Kidney capillary endothelial cell (primary cell): ENCODE measurements at places on chromosomes 2 and 18.

DNA sequence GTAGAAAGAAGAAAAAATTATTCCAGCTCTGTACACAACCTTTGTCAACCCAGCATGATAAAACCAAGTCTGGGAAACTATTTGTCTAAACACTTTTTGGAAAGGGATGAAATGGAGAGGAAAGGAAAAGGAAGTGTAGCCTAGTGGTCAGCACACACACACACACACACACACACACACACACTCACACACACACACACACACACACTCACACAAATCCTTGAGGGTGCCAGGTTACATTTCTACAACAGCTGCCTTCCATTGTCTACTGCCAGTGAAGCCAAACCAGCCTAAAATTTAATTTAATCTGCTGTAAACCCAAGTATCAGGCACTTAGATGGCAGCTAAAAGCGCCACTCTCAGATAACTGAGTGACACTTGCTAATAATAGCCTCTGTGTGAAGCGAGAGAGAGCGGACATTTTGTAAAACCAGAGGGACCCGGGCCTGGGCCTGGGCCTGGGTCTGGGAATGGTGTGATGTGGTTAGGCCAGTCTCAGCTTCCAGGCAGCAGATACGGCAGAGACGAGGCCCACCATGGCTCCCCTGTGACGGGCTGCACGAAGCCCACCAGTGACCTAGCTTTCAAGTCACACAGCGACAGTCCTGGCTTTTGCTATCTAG lies 32.4 kb downstream of the BCL11A start:
- DNase-seq, result no peak

DNA sequence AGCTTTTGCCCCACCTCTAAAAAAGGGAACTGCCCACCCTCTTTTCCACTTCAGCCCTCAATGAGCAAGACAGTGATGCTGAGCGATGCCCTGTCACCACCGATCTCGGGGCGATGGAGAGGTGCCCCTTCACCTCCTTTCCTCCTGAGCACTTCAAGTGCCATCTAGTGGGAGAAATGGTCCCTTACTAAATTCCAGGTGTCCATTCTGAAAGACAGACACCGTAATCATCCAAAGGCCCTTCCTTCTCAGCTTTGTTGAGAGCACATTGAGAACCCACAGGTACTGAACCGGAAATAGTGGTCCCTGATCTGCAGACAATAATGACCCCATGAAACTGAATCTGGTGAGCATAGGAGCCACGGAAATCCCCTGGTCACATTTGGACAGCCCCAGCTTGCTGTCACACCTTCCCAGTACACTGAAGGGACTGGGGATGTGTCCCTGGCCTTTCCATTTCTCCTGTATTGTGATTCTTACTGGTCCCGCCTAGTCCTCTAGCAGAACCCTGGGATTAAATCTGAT lies 38.5 kb downstream of the KCTD18 start:
- DNase-seq, result no peak

- no peak for DNase-seq
Observed at GRCh38 chr2:174939046-174939445, 66.1 kb downstream of the CHN1 start.

DNA sequence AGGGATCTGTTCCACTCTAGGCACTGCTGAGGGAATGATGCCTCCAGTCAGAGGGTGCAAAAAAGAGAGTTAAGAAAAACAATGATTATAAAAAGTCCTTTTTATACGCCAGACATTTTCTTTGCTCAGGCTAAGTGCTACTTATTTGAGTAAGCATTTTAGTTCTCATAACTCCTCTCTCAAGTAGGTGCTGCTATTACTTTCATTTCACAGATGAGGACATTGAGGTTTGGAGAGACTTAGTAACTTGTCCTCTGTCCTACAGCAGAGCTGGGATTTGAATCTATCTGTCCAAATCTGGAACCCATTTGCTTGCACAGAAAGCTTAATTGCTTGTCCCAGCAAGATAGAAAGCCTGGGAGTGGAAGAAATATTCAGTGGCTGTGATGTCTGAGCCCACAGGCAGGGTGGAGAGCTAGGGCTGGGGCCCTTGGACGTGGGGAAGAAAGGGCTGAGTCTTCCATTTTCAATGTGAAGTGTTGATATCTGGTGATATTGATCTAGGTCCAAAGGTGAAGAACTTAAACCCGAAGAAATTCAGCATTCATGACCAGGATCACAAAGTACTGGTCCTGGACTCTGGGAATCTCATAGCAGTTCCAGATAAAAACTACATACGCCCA lies 5.8 kb downstream of the IL37 start:
- DNase-seq, result no peak

DNA sequence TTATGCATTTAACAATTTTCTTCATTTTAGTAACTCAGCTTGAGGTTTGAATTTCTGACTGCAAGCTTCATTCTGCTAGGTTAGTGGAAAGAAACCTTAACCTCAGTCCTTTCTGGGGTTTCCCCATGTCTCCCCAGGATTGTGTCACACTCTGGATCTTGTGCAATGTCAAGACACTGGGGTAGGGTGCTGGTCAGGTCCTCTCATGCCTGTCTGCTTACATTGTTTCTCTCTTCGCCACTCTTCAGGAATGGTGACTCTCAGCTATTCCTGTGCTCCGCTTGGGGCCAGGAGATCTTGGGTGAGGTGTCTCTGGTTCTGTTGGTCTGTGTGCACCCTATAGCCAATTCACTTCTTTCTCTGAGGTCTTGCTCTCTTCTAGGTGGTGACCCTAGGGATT lies 23.9 kb downstream of the CTLA4 start:
- DNase-seq, result no peak

DNA sequence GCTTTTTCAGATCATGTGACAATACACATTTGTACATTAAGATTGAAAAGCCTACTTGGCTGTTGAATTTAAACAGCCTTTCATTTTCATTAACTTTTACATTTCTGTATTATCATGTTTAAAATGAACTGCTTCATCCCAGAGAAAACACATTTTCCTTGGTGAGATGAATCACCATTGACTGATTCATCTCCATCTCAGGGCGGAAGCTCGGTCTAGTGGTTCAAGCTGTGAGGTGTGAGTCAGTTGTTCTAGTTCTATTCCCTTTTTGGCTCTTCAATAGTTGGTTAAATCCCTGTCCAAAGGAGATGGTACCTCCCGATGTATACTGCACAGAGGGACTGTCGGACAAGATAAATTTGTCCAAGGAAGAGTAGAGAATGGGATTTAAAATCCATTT lies 189.7 kb downstream of the ADCYAP1 start:
- no peak for DNase-seq

DNA sequence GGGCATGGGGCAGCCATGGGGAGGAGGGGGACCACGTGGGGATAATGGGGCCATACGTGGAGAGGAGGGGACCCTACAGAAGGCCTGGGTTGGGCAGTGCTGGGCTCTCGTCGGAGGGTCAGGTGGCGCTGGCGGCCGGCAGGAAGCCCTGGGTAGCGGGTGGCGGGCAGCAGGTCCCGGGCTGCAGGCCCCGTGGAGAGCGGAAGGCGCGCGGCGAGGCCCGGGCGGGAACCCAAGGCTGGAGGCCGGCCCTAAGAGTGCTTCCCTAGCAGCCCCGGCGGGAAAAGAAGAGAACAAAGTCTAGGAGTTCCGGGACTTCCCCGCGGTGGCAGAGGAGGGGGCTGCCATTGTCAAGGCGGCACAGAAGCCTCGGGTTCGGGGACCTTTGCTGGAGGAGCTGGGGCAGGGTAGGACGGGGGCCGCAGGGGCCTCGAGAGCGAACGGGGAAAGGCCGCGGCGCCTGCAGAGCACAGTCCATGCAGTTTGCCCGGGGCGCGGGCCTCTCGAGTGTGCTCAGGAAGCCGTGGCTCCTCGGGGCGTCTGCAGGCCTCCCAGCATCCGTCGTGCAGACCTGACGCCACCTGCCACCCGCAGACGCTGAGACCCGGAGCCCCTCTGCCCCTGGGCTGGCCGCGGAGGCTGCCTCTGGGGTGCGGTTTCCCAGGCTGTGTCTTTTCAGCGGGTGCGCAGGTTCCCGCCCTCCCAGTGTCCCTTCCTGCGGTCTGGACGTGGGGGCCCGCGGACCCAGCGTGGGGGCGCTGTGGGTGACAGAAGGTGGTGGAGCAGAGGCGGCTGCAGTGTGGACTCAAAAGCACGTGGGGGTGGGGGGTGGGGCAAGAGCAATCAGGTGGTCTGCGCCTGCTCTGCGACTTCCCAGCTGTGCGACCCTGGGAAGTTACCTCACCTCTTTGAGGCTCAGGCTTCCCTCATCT lies 19.4 kb upstream of the NCL start:
- peak; percentile 19 for DNase-seq

GRCh38 chr2:74927621-74928020 lies 30.8 kb upstream of the POLE4 start:
- no peak for DNase-seq

DNA sequence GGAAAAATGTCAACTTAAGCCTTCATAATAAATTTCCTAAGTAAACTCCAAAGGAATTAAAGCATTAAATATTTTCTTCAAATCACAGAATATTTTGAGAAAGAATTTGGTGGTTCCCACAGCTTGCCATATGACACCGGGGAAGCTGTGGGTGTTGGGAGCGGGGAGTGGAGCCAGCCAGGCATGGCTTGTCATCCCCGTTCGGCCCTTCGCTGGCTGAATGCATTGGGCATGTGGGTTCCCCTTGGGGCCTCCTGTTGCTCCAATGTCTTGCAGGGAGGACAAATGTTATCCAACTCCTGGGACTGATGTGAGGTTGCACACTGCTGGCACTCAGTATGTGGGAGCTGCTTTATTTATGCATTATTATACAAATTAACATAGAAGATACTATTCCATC lies 18.6 kb downstream of the NGEF start:
- DNase-seq, result no peak

DNA sequence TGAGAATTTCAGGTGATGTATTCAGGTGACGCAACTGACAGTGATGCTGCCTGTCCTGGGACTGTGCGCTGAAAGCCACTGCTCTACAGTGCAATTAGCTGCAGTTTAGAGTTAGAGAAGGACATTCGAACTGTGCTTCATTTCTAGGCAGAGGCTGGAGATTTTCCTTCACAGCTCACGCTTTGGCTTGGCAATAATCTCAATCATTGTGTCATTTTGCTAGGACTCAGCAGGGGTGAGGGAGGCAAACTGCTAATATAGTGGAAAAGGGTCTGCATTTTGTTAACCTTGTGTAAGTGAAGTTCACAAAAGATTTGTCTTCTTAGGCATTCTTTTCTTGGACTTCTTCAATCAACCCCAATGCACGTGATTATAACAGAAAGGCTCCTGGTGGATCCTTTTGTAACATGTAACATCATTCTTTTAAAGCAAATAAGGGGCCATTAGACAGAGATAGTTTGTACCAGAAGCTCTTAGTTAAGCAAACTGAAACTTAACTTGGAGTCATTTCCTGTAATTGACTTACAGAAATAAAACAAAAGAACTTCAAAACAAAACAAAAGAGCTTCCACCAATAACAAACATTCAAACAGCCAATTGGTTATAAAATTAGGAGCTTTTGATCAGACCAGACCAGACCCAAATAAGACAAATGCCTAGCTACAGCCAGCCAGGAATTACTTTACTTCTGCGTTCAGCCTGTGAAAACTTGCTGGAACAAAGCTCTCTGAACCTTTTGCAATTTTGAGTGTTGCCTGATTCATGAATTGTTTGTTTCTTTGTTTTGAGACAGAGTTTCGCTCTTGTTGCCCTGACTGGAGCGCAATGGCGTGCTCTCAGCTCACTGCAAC lies 1376.3 kb upstream of the CELF4 start:
- DNase-seq, result no peak
